ENCODE measurements at places on chromosomes 2 and 18.

- no peak for DNase-seq
These were observed 70.6 kb upstream of the TMEM178A start for GRCh38 chr2:39595116-39595515.

DNA sequence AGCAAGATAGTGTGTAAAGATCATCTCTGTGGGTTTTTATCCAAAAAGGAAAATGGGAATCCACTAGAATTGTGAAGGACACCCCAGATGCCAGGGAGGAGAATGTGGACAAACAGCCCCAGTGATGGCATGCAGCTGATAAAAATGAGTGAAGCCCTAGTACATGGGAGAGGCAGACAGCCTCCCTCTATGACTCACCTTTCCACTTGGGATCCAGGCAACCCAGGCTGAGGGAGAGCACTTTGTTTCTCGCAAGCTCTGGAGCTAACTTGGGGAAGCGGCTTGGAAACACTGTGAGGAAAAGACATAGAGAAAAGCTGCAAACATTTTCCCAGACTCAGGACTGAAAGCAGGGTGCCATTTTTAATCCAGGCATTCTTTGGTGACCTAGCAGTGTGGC, 5.3 kb upstream of the FLACC1 start:
- DNase-seq, result no peak

DNA sequence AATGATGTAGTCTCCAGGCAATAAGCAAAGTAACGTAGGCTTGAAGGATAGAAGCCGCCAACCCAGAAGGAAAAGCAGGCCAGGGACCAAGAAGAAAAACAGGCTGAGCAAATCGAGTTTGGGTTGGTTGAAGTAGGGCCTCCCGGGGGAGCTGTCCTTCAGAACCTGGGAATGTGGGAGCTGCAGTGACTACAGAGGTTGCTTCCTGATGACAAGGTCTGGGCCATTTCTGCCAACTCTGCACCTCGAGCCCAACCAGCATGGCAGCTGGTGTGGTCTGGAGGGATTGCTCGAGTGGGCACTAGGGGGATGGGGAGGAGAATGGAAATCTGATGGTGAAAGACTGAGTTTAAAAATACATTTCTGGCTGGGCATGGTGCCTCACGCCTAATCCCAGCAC, 14.1 kb downstream of the ACMSD start:
- DNase-seq, result no peak

- no peak for DNase-seq
These were observed 151.9 kb downstream of the SCG2 start for GRCh38 chr2:223450246-223450645.
